ENCODE measurements at places on chromosomes 5 and 9.

DNA sequence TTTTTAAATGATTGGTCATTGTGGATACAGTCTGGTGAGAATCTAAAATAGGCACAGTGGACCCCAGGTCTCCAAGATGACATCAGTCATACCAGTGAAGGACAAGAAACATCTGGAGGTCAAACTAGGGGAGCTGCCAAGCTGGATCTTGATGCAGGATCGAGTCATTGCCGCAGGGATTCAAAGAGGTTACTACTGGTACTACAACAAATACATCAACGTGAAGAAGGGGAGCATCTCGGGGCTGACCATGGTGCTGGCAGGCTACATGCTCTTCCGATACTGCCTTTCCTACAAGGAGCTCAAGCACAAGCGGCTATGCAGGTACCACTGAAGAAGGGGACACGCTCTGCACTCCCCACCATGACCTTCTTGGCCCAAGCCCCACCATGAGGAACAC, 20.9 kb downstream of the FOXB2 start:
- DNase-seq, result no peak

DNA sequence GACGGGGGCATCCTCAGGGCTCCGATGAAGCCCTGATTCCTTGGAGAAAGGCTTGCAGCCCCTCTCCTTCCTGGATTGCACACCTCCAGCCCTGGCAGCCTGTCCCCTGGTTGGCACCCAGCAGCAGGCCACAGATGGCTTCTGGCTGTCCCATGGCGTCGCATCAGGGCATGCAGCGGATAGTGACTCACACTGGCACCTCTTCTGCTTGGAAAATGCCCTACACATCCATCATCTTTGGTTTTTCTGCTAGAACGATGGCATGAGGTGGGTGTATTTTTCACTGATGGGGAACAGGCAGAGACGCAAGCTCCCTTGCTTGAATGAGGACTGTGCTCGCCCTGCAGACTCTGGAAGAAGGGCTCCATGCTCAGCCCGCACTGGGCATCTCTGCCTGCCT, 23.2 kb upstream of the IER5L start:
- no peak for DNase-seq

DNA sequence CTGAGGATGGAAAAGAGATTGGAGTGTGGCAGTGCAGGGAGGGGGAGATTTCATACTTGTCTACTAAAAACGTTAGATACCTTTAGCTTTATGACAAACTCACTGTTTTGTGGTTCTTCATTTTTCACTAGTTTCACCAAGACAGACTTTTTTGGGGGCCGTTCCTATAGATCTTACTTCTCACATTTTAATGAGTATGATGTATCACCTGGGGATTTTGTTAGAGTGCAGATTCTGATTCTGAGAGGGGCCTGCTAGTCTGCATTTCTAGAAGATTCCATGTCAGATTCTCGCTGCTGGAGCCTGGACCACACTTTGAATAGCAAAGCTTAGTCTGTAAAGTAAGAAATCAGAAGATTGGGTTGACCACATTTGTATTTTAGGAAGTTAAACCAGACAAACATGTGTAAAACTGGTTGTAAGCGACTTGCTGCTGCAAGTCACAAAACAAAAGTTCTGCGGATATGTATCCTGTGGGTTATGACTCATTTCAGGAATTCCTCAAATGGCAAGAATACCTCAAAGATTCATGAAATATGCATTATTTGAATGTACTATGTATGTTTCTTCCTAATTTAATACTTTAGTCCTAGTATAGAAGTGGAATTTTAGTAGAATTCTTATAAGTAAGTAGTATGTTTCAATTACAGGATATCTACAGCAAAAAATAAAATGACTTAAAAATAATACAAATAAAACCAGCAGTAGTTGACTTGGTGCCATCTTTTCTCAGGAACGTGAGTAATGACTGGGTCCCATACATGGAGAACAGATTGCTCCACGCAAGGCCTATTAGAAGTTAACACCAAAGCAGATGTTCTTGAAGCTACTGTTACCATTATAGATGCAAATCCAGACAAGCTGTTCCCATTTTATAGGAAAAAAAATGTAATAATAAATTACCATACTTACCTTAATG, 27.8 kb downstream of the NFIL3 start:
- DNase-seq, result no peak

GRCh38 chr9:137030538-137031527, 1.1 kb downstream of the FUT7 start:
- no peak for DNase-seq

GRCh38 chr5:162565-163337, 28.5 kb upstream of the LRRC14B start:
- no peak for DNase-seq

- no peak for DNase-seq
Measured at GRCh38 chr9:109133533-109133932, 13.8 kb upstream of the TMEM245 start.

- no peak for DNase-seq
Measured at GRCh38 chr9:36258996-36259533, 817 bp upstream of the GNE start.

Data from stimulated activated CD4-positive, alpha-beta T cell treated with anti-CD3 and anti-CD28 coated beads, Interleukin-1b, Interleukin-23, amount 100 ng/mL, for 1 hour (primary cell).